ENCODE measurements at places on chromosomes 5 and 9. TPM values are rescaled to one million over a fixed set of nuclear protein-coding genes. Genes with fewer than 3 reads are reported as not detected.

The HABP4 gene
- 19.1 TPM for total RNA-seq

DNA sequence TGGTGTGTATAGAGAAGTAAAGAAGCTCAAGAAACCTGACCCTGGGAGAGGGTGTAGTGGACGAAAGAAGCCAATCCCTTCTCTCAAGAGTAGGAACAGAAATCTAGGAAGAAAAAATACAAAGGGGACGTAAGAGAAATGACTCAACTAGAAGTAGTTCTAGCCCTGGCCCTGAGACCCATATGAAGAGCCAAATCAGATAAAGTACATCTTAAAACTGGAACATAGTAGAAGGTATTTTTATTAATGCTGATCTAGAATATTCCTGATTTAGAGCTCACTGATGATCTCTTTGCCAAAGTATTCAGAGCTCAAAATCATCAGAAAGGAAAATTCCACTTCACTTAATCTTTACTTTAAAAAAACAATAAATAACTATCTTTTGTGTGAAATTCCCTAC is 184.8 kb downstream of the MLLT3 start:
- H3K36me3 ChIP-seq, result 0 out of 2 replicates have a peak, but pooled peaks cover 4% of the 10 kb centered on the region
- peak overlapping the region; percentile 76 for H3K27ac ChIP-seq
- H3K27me3 ChIP-seq, result no peaks in the 10 kb centered on the region
- H3K4me3 ChIP-seq, result peak overlapping the region; percentile 43
- DNase-seq, result peak; percentile 86
- peaks cover 49% of the 10 kb centered on the region for H3K4me1 ChIP-seq

The CCL28 gene
- total RNA-seq, result 0.11 TPM

The PCDHB16 gene
- total RNA-seq, result 2.0 TPM

DNA sequence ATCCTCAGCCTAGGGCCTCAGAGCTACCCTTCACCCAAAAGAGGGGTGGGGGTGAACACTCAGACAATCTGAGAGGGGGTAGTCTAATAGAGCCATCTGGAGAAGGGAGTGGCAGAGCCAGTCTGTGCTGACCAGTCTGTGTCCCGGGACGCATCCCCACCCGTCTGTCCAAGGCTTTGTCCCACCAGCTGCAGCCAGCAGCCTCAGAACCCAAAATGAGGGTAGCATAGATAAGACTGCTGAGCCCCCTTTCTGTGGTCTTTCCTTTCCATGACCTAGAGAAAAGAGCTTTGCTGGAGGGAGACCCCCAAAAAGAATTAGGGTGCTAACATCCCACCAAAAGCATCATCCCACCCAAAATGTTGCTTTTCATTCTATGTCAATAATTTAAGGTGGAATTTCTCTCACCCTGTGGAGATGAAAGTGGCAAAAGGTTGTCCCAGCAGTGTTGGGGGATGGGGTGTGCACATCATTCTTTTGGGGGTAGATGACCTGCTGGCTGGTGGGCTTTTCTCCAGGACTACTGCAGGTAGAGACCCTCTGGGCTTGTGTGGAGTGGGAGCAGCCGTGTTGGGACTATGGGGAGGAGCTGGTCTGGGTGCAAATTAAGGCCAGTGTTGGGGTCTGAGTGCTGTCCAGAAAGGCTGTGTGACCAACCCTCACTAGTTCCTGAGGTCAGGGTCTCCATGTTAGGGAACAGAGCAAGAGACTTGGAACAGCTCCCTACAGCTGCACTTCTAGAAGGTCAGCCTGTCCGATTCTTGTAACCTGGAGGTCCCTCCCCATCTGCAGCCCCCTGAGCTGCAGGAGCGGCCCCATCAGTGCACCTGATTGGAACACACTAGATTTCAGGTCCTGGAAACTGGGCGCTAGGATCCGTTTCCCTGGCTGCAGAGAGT is 19.9 kb downstream of the URM1 start:
- H3K4me3 ChIP-seq, result no peak overlapping the region
- H3K36me3 ChIP-seq, result peaks cover 4% of the 10 kb centered on the region
- H3K27me3 ChIP-seq, result no peaks in the 10 kb centered on the region
- DNase-seq, result no peak

Data from HFFc6 (cell line).